HuH-7 (cell line): ENCODE measurements at places on chromosomes 13 and 19.

DNA sequence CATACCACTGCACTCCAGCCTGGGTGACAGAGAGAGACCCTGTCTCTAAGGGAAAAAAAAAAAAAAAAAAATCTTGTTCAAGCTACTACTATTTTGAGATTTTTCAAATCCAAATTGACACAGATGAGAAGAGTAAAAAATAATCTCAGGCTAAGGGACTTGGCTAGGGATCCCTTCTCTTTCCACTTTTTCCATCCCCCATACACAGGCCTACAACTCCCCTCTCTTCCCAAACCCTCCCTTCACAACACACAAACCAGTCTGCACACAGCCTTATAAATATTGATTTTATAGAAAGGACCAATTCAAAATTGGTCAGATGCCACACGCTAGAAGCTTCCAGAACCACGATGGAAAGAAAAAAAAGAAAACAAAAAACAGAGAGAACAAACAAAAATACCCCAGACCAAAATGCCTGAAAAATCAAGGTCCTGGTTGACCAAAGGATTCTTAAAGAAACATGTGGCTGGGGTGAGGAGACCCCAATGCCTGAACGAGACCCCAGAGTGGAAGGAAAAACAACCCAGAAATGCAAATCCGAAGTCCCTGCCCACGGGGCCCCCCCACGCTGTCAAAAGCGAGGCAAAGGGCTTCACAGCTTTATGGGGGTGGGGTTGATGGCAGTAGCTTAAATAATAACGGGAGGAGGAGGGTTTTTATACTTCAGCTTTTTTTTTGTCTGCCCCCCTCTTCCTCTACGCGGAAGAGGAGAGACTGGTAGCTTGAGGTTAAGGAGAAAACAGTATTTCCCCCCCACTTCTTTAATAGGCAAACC lies 18.1 kb downstream of the QPCTL start:
- DNase-seq = no peak

DNA sequence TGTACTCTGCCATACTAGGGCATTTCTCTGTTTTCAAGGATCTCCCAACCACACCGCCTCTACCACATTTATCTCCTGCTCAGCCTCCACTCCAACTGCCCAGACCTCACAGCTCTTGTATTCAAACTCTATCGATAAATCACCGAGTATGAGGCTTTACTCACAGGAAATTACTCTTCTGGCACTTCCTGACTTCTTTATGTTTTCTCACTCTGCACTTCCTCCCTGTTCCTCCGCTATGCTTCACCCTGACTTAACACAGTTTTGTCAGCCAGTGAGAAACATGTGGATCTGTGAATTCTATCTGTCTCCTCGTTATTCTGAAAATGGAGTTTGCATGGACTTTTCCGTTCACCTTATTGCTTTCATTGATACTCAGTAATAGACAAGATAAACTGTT lies 2.6 kb upstream of the CARD8 start:
- DNase-seq = no peak

GRCh38 chr13:112873851-112874750 lies 94.9 kb upstream of the MCF2L start:
- peak; percentile 97 for DNase-seq

- no peak for DNase-seq
Observed at GRCh38 chr19:3365836-3366752, at the start of gene NFIC. Gene NFIC, plus strand, starts transcription at chr19:3366583. Its CDS starts 54 bp downstream, at chr19:3366637.

GRCh38 chr13:89393758-89394304 lies 1722.7 kb downstream of the SLITRK5 start:
- DNase-seq = no peak

GRCh38 chr13:48662226-48662625 lies 8.5 kb downstream of the CYSLTR2 start:
- DNase-seq = no peak

- no peak for DNase-seq
Observed at GRCh38 chr19:31553112-31553845, 204.0 kb upstream of the TSHZ3 start.

GRCh38 chr13:52846567-52847321 lies 1.7 kb downstream of the PCDH8 start:
- no peak for DNase-seq

GRCh38 chr13:73741111-73741510 lies 393.1 kb downstream of the KLF12 start:
- DNase-seq = no peak

DNA sequence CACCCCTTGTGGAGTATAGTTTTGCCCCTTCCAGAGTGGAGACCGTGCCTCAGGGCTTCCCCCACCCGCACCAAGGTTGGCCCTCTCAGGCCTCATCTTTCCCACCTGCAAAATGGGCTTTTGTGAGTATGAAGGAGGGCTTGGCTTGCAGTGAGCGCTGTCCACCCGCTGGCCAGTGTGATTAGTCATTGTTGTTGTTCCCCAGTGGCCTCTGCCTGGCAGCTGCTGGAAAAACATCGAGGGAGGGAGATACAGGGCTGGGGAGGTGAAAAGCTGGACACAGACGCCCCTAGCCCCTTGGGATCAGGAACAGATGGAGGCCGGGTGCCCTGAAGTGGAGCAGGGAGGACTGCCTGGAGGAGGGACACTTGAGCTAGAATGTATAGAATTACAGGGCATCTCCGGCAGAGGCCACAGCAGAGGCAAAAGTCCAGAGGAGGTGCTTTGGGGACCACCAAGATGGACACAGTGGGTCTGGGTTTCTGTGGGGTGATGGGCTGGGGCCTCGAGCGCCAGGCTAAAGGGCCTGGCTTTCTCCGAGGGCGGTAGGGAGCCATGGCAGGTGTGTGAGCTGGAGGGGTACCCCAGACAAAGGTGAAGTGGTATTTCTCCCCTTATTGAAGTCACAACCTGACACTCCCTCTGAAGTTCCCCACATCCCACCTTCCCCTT lies 3.9 kb upstream of the IL12RB1 start:
- no peak for DNase-seq

- no peak for DNase-seq
Observed at GRCh38 chr19:51698296-51698695, 5.2 kb downstream of the SPACA6 start.

DNA sequence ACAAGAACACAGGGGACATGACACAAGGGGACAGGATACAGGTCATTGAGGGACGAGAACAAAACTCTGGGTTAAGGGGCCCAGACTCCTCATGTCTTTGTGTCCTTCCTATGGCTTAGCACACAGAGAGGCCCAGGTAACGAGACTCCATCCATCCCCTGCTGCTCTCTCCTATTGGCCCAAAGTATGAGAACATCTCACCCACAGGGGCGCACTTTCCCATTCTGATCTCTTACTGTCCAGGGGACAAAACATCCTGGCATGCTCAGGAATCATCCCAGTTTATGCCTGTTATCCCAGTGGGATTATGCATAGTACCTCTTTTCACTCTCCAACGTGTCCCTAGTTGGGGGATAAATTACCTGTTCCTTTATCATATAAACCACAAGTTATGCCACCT lies 19.2 kb downstream of the C13orf42 start:
- DNase-seq = no peak

- no peak for DNase-seq
Observed at GRCh38 chr19:4064149-4064495, 2.6 kb downstream of the ZBTB7A start.

DNA sequence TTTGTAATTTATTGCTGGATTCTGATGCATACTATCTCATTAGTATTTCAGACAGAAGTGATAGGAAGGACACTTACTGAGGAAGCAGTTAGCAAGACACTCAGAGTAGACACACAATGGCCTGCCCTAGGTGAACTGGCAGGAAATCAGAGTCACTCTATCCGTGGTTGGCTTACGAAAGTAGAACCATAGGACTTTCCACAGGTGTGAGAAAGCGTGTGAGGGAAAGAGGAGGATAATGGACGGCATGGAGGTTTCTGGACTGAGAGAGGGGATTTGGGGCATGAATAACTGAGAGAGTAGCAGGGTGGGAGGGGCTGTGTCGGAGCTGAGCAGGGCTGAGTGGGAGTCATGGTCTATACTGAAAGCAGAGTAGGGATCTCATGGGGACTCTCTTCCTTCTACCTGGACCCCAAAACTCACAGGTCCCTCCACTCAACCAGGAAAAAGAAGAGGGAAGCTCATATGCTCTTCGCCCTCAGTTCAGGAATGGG lies 18.7 kb upstream of the EID2 start:
- no peak for DNase-seq

- no peak for DNase-seq
Observed at GRCh38 chr19:50178859-50179537, 15.9 kb upstream of the IZUMO2 start.

GRCh38 chr19:12628040-12629022 lies 17.6 kb downstream of the ZNF791 start:
- DNase-seq = no peak

GRCh38 chr19:57651654-57651996 lies 17.1 kb upstream of the ZSCAN4 start:
- DNase-seq = no peak

DNA sequence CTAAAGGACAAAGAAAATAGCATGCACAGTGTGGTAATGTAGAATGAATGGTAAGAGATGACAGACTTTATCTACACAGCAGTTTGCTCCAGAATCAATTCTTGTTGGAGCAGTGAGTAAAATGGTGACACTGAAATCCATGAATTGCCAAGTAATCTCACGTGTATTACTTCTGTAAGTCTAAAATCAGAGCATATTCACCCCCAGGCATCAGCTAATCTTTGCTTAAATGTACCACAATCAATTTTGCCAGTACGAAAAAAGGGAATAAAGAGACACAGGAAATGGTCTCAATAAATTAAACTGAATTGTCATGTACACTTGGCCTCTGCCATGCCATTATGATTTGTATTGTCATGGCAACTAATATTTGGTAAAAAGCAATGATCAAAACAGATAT lies 294.2 kb downstream of the PCDH17 start:
- DNase-seq = no peak

GRCh38 chr13:112685896-112686295 lies 3.9 kb upstream of the ATP11A start:
- DNase-seq = no peak

GRCh38 chr13:78679329-78679728 lies 20.4 kb upstream of the OBI1 start:
- no peak for DNase-seq

- no peak for DNase-seq
Observed at GRCh38 chr19:55406826-55407549, 600 bp downstream of the UBE2S start.

DNA sequence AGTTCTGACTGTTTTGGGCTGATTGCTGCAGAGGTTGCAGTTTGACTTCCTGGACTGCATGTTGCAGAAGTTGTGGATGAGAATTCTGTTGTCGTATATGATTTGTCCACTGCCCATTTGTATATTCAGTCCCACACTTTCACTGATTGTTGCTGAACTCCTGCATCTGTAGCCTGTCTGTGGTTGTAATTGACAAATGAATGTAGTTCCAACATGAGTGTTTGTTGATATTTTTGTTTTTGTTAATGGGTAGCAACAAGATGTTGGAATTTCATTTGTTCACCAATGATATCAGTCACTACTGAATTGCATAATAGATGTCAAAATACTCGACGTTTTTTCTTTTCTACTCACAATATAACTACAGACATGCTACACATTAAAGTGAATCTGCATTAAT lies 533.9 kb downstream of the DCT start:
- no peak for DNase-seq

GRCh38 chr19:40519352-40520322 lies 52.8 kb downstream of the SPTBN4 start:
- DNase-seq = no peak

GRCh38 chr13:93243375-93244063 lies 16.9 kb downstream of the GPC6 start:
- no peak for DNase-seq

DNA sequence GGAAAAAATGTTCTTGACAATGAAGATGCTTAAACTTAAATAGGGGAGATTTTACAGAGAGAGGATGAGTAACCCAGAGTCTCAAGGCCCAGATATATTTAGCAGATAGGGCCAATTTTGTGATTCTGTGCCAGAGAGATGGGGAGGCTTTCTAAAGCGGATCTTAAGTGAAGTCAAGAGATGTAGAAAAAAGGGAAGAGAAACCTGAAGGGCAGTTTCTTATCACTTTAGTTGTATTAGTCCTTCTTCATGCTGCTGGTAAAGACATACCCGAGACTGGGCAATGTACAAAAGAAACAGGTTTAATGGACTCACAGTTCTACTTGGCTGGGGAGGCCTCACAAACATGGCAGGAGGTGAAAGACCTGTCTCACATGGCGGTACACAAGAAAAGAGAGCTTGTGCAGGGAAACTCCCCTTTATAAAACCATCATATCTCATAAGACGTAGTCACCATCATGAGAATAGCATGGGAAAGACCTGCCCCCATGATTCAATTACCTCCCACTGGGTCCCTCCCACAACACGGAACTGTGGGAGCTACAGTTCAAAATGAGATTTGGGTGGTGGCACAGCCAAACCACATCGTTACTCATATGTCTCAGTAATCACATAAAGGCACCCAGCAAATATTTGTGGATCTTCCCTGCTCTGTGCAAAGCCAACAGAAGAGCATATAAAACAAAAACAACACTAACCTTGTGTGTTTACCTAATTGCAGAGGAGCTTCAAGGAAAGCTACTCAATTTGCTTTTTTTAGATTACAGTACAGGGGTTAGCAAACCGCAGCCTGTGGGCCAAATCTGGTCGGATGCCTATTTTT lies 102.6 kb upstream of the MYCBP2 start:
- no peak for DNase-seq

DNA sequence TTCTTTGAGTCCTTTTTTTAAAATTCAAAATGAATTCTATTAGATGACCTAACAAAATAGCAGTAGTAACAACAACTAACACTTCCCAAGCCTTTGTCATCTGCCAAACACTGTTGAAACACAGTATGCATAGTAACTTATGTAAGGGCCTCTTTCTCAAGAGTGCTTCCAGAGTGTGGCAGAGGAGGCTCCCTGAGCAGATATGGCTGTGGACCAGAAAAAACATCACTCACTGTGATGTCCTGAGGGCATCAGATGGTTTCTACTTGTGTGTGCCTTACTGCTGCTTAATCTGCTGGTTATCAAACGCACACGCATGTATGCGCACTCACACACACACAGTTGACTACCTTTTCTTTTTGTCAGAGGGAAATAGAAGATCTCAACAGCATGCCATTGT lies 110.8 kb downstream of the DLEU7 start:
- no peak for DNase-seq

- peak; percentile 99 for DNase-seq
Observed at GRCh38 chr19:55461259-55461973, at the start of gene ISOC2. Gene ISOC2, minus strand, starts transcription at chr19:55461642. Its CDS starts 5,156 bp downstream, at chr19:55456486.

DNA sequence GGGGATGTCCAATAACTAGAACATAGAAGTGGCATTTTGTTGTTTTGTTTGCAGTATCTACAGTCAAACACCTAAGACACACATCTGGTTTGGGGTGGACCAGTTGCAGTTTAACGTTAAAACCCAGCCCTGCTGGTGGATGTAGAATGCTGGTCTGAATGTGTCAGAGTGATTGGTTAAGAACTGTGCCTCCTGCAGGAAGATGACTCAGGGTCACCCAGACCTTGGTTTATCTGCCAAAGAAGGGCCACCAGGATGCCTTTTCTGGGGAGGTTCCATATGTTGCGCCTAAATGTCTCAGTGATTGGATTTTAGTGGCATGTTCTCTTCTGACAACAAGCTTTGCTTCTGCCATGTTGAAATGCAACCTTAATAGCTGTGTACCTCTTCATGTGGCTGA lies 23.1 kb downstream of the ZNF536 start:
- no peak for DNase-seq
